ENCODE measurements at places on chromosomes 12 and 14. TPM values are rescaled to one million over a fixed set of nuclear protein-coding genes. Genes with fewer than 3 reads are reported as not detected.

CCDC88C gene
- 16.4 TPM for total RNA-seq

SLC2A14 gene
- not detected for total RNA-seq

AGAP2 gene
- total RNA-seq = not detected

POLR3B gene
- 8.6 TPM for total RNA-seq

FAM234B gene
- 3.8 TPM for total RNA-seq

SAMD15 gene
- 0.40 TPM for total RNA-seq

KLHDC1 gene
- 0.17 TPM for total RNA-seq

CLEC9A gene
- not detected for total RNA-seq

ABHD12B gene
- not detected for total RNA-seq

CIROP gene
- not detected for total RNA-seq

TMPRSS12 gene
- not detected for total RNA-seq

ZDHHC22 gene
- total RNA-seq = not detected

NUMB gene
- 22.2 TPM for total RNA-seq

ZNF641 gene
- 5.8 TPM for total RNA-seq

KRT80 gene
- total RNA-seq = 18.0 TPM

ACOT6 gene
- not detected for total RNA-seq

PPP1R1A gene
- total RNA-seq = 11.1 TPM

KRT82 gene
- total RNA-seq = not detected

SCNN1A gene
- total RNA-seq = 52.2 TPM

PTCSC3 gene
- not detected for total RNA-seq

CD4 gene
- 0.07 TPM for total RNA-seq

EPYC gene
- not detected for total RNA-seq

LPAR5 gene
- 0.81 TPM for total RNA-seq

ZCRB1 gene
- total RNA-seq = 26.6 TPM

SLC5A8 gene
- not detected for total RNA-seq

KRT79 gene
- not detected for total RNA-seq

RPAP3 gene
- 19.2 TPM for total RNA-seq

SYNDIG1L gene
- total RNA-seq = not detected

KRT76 gene
- not detected for total RNA-seq

MAP1LC3B2 gene
- total RNA-seq = not detected

CD27 gene
- not detected for total RNA-seq

NRL gene
- total RNA-seq = 1.2 TPM

KRT72 gene
- total RNA-seq = not detected
